ENCODE measurements at places on chromosomes 1 and 21.

DNA sequence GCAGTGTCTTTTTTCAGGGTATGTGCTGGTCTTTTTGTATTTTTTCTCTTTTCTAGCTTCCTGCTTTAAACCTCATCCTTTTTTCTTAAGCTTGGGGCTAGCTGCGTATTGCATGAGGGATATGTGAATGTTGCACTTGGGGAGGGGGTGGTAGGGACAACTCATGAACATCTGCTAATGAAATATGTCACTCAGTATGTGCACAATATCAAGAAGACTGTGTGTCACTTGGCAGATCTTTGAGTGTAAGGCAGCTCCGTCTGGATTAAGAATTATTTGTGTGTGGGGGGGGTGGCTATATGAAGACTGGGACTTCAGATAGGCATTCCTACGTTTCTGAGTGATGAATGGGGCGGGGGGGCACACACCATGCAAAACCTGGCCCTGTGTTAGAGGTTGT lies 170.4 kb upstream of the CACNA1E start:
- DNase-seq: no peak

- DNase-seq: no peak
Measured at GRCh38 chr1:246677842-246678241, 46.4 kb upstream of the SCCPDH start.

DNA sequence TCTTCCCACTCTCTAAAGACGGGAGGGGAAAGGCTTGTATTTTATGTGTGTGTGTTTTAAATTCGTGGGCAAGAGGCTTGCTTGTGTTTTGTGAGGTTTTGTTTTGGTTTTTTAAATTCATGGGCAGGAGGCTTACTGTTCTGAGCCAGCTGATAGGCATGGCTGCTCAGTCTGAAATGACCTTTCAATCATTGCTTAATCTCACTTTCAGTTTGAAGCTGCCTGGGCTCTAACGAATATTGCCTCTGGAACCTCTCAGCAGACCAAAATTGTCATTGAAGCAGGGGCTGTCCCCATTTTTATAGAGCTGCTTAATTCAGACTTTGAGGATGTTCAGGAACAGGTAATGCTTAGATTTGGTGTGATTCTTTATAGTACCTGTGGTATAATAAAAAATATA lies 20.3 kb upstream of the TXLNA start:
- no peak for DNase-seq

DNA sequence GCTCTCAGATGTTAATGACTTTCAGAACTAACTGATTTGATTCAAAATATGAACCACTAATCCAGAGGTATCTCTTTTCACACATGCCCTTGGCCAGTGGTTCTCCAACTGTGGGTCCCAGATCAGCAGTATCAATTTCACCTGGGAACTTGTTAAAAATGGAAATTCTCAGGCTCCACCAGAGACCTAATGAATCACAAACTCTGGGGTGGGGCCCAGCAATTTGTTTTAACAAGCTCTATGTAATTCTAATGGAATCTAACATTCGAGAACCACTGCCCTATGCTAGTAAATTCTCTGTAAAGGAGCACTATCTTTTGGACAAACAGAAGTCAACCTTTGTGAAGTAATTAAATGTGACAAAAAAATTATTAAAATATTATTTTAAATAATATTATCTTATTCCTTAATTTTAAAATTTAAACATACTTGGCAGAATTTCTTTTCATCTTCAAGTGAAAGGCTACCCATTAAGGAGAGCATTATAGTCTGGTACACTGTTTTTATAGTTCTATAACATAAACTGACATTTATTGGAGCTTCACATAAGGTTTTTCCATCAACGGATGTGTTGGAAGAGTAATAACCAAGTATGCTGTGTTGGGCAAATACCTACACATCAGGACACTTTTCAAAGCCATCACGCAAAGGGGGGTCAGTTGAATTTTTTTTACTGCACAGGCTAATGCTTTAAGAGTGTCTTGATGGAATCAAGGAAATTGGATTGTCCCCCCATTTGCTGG lies 130.4 kb downstream of the LHX4 start:
- no peak for DNase-seq

Data from anterior cingulate cortex (tissue), 58 donors.